ENCODE measurements at places on chromosomes 16 and 17.
A peak's percentile ranks its signal among the peaks of the same experiment; 100 is the strongest.

- peak; percentile 86 for DNase-seq
Measured at GRCh38 chr17:7843536-7844291, 9.7 kb downstream of the KDM6B start.

GRCh38 chr16:20734056-20734455, 7.6 kb downstream of the THUMPD1 start:
- no peak for DNase-seq

- DNase-seq: no peak
Measured at GRCh38 chr16:28482026-28482425, 9.8 kb downstream of the CLN3 start.

GRCh38 chr17:57269052-57269451, 12.7 kb downstream of the MSI2 start:
- DNase-seq: no peak

- DNase-seq: no peak
Measured at GRCh38 chr17:14067347-14067746, 2.0 kb upstream of the COX10 start.

DNA sequence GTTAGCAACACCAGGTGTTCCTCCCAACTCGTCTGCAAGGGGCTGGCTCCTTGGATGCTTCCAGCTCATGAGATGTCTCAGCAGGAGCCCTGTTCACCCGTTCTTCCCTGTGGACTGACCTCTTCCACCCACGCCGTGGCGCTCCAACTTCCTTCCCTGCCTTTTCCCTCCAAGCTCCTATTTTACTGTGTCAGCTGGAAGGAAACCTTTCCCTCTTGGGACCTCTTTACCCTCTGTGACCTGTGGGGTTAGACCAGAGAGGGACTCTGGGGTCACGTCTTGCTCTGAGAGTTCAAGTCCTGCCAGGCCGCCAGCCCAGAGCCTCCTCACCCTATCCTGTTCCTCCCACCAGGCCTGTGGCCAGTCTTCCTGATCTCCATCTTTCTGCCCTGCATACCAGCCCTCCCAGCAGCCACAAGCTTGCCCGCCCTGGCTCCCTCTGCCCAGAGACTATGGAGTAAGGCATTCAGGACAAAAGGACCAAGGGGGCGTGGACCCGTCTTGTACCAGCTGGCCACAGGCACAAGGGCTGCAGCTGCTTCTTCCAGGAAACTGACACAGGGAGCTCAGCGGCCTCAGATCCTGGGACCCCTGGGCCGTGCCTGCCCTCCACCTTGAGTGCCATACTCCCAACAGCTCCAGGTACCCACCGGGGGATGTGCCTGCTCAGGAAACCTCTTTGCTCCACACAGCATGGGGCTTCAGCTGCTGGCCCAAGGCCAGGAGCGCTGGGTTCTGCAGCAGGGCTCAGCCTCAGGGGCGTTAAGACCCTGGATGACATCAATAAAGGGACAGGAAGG, 3.0 kb downstream of the PAQR4 start:
- peak; percentile 37 for DNase-seq

GRCh38 chr16:89924297-89924924, 1.3 kb downstream of the TUBB3 start:
- DNase-seq: peak; percentile 71

- no peak for DNase-seq
Measured at GRCh38 chr17:40598619-40599467, 33.6 kb upstream of the CCR7 start.

DNA sequence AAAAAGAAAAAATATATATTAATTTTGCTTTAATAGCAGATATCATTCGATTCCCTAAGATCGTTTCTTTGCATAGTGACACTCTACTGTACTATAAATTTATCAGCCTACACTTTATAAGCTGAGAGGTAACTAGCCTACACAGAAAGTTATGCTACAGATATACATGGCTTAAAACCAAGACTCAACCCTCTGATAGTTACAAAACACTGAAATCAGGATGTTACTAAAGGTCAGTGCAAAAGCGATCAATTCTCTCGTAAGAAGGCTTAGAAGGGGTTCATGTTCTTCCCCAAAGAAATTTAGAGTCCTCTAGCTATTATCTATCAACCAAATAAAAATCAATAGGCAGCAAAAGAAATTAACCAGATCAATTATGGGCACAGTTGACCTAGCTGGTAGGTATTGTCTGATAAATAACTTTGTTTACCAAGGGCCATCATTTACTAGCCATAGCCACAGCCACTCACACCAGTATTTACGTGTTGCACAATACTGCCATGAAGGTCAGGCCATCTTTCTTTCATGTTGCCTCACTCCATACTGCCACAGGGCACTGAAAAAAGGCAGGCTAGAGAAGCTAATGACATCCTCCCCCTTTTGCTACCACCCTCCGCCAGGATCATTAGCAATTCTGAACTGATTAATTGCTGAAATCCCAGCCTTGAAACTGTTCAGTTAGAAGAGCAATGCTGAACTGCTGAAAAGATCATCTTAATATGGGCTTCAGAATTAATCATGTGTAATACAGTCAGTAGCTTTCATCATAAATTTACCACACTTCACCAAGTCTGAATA, 43.7 kb downstream of the RND2 start:
- no peak for DNase-seq

DNA sequence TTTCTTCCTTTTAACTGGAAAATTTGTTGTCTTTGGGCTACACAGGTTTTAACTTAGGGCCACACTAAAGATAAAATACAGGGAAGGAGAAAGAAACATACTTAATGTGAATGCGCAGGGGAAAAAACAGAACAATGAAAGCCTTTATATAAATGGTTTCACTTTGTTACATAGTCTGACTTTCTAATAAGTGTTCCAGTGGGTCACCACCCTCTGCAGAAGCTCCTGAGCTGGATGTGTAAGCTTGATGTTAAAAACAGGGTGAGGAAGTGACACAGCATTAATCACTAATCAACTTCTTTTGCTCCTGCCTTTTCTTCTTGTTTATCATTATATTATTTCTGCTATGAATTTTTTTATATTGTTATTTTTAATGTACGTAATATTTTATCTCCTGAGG, 445.6 kb upstream of the CA10 start:
- DNase-seq: no peak

DNA sequence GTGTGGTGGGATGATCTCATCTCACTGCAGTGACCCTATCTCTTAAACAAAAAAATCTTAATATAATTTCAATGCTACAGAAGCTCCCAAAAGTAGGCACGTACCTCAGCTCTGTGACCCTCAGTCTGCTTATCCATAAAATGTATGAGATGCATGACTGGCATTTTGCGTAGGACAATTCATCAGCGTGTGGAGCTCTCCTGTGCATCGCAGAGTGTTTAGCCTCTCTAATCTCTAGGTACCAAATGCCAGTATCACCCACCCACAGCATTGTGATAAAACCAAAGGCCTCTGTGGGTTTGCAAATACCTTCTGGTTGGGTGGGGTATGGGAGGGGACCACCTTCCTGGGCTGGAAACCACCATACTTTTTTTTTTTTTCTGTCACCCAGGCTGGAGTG, 19.0 kb upstream of the TUBG2 start:
- no peak for DNase-seq

GRCh38 chr16:10942352-10943063, at the start of gene DEXI:
Gene DEXI (minus strand): TSS chr16:10942468. CDS start chr16:10942005, 463 bp downstream.
- DNase-seq: peak; percentile 95

DNA sequence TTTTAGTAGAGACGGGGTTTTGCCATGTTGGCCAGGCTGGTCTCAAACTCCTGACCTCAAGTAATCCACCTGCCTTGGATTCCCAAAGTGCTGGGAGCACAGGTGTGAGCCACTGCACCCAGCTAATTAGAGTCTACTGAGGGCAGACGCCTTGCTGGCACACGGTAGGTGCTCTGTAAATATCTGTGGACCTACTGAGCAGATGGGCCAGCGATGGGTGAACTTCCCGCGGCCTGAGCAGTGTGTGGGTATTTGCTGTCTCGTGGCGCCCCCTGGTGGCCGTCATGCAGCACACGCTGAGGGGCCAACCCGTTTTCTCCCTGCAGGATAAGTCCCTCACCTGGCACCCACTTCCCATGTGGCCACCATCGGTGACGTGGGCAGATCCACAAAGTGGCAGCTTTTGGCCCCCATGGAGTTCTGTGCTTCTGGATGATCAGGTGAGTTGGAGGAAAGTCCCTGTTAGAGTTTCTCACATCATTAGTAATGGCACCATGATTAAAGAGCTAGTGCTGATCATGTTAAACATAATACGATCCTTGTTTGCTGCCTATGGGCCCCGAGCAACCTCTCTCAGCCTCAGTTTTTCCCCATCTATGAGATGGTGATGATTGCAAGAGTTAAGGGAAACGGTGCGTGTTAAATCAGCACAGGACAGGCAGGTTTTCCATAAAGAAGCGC, 40.7 kb downstream of the ZDHHC7 start:
- DNase-seq: peak; percentile 53

DNA sequence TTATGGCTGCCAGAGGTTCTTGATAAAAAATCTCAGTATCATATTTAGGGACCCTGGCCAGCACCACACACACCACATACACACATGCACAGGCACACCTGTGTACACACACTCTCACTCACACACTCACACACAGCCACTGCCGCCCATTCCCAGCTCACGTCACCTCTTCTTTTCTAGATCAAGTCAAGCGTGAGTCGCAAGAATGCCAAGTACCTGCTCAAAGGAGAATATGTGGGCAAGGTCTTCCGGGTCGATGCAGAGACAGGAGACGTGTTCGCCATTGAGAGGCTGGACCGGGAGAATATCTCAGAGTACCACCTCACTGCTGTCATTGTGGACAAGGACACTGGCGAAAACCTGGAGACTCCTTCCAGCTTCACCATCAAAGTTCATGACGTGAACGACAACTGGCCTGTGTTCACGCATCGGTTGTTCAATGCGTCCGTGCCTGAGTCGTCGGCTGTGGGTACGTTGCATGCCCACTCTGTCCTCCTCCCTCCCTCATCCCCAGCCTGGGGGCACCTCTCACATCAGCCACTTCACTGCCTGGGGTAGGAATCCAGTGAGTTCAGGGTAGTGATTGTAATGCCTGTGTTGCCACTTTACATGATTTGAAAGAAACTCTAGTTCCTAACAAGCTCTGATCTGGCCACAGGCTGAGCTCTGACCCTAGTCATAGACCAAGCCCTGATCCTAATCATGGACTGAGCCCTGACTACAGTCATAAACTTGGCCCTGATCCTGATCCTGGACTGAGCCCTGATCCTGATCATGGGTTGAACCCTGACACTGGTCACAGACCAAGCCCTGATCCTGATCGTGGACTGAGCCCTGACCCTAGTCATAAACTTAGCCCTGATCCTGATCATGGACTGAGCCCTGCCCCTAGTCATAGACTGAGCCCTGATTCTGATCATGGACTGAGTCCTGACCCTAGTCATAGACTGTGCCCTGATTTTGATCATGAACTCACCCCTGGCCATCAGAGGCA, 20.4 kb downstream of the CDH5 start:
- DNase-seq: no peak

DNA sequence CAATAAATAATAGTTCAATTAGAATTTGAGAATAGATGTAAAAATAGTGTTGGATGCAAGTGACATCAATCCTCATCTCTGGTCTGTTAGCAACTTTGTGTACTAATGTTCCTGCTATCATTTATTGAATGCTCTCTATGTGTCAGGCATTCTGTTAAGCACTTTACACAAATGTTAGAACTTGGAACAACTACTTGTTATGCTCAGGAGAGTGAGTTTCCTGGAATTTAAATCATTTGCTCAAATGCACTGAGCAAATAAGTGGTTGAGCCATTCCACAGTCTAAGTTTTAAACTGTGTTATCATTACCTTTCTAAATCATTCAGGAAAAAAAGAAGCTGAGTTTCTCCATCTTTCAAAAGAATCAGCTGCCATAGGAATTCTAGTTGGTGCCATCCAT, 1327.3 kb upstream of the GOT2 start:
- no peak for DNase-seq

GRCh38 chr16:73093146-73094144, 45.5 kb upstream of the ZFHX3 start:
- DNase-seq: peak; percentile 40

GRCh38 chr16:7849841-7850240, 517.2 kb downstream of the RBFOX1 start:
- no peak for DNase-seq

DNA sequence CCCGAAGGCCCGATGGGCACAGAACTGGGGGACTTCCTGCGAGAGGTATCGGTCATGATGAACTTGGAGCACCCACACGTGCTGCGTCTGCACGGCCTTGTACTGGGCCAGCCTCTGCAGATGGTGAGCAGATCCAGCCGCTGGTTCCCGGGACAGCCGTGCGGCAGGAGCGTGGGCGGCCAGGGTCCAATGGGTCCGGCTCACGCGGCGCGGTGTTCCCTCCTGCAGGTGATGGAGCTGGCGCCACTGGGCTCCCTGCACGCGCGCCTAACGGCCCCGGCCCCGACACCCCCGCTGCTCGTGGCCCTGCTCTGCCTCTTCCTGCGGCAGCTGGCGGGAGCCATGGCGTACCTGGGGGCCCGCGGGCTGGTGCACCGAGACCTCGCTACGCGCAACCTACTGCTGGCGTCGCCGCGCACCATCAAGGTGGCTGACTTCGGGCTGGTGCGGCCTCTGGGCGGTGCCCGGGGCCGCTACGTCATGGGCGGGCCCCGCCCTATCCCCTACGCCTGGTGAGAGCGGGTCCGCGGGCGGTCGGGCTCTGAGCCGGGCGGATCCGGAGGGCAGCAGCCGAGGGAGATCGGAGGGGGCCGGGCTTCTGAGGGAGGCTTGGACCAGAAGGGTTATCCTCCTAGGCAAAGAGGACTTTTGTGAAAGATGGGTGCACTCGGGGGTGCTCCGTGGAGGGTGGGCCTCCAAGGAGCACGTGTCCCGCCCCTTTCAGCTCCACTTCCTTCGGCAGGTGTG, 3.0 kb downstream of the TNK1 start:
- no peak for DNase-seq

DNA sequence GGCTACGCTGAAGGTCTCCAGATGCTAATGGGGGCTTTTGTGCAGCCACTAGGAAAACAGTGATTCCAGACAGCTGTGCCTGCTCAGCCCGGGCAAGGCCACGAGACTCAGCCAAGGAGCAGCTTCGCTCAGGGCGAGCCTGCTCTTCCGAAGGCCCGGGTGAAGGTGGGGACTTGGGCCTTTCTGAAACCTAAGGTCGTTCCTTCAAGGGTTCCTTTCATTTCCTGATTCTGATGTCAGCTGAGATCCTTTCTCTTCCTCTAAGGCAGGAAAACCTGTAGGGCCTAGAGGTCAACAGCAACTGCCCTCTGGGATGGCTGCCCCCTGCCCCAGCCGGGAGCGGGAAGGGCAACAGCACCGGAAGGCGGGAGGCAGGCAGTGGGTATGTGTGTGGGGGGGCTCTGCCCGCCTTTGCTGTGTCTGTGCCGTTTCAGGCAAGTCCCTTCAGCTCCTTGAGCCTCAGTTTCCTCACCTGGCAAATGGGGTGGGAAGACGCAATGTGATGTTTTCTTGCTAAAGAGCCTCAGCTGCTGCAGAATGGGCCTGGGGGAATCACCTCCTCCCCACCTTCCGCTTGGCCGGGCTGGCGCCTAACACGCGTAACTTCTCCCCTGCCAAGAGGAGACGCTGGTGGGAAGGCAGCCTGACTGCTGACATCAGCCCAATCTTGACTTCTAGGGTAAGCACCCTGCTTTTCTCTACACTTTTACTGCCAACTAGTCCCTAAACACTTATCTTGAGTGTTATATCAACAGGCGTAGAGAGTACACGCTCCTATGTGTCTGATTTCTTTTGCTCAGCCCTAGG, 32.8 kb downstream of the IRF8 start:
- no peak for DNase-seq
